ENCODE measurements at places on chromosomes 2 and 18.

- peak; percentile 91 for DNase-seq
Measured at GRCh38 chr2:219218732-219219701, at the start of gene ABCB6. ABCB6 (minus strand) TSS chr2:219218958; CDS start chr2:219218673, 285 bp downstream.

GRCh38 chr2:46964835-46965560 is 49.4 kb upstream of the MCFD2 start:
- no peak for DNase-seq

DNA sequence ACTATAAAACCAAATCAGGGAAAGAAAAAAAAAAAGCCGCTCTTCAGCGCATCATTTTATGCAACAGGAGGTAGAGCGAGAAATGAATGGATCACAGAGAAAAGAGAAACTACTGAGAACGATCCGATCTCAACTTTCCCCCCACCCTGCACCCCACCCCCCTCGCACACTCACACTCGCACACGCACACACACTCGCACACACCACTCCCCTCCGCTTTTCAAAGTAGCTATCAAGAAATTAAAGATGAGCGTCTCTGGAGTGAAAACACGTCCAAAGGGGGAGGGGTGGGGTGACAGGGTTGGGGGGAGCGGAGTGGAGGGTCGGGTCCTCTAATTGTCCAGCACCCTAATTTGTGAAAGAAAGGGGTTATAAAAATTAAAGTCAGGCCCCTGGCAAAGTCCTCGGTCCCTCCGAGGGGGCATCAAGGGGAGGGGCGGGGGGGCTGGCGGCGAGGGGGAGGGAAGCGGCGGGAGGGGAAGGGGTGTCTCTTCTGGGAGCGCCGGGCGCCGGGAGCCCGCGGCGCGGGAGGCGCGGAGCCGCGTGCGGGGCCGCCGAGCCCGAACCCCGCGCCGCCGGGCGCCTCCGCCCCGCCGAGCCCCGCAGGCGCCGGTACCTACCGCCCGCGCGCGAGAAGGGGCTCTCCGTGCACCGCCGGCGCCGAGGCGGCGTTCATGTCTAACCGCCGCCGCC is 428 bp downstream of the TCF4 start:
- DNase-seq, result peak; percentile 38

- no peak for DNase-seq
Measured at GRCh38 chr2:224429441-224429810, 27.5 kb upstream of the FAM124B start.

DNA sequence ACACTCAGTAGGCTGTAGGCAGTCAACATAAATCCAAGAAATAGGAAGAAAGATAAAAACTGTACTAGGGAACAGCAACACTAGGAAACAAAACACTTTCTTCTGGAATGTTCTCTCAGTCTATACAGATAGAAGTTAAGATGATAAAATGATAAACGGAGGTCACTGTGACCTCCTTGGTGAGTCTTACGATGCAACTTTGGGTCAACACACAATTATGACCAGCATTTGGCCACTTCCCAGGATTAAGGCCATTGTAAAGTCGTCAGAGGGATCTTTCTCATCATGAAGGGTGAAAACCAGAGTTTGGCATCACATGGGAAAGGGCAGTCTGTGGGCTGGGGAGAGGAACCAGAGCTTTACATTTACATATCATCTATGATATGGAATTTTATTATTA is 33.4 kb downstream of the LAMA3 start:
- DNase-seq, result no peak

DNA sequence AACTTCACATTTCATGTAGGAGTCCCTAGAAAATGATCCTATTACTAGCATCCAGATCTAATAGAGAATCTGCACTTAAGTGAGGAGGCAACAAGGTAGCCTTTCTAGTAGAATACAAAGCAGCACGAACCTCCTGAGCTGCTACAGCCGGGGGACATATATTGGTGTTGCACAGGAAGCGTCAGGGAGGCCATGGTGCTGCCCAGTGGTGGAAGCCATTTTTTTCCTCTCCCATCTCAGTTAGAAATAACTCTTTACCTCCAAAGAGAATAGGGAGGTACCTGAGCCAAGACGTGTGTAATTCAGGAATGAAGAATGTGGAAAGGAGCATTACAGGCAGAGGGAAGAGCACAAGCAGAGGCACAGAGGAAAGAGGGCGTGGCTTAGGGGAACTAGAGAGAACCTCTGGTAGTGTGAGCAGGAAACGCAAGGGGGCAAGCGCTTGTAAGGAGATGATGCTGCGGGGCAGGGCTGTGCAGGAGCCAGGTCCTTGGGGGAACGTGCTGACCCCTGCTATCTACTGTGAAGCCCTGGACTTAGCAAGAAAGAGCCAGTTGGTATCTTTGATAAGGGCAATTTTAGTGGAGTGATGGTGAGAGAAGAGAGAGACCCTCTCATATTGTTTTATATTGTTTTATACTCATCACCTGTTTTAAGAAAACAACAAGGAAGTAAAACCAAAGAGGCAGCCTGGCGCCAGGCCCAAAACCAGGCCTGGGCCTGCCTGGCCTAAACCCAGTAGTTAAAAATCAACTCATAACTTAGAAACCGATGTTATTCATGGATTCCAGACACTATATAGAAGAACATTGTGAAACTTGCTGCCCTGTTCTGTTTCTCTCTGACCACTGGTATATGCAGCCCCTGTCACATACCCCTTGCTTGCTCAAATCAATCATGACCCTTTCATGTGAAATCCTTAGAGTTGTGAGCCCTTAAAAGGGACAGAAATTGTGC is 50.0 kb upstream of the TTC39C start:
- no peak for DNase-seq

- peak; percentile 11 for DNase-seq
Measured at GRCh38 chr18:41395695-41396094, 559.3 kb upstream of the PIK3C3 start.

GRCh38 chr18:9362869-9363268 is 28.3 kb downstream of the TWSG1 start:
- no peak for DNase-seq

GRCh38 chr2:162710287-162710890 is 128.2 kb downstream of the KCNH7 start:
- peak; percentile 53 for DNase-seq

DNA sequence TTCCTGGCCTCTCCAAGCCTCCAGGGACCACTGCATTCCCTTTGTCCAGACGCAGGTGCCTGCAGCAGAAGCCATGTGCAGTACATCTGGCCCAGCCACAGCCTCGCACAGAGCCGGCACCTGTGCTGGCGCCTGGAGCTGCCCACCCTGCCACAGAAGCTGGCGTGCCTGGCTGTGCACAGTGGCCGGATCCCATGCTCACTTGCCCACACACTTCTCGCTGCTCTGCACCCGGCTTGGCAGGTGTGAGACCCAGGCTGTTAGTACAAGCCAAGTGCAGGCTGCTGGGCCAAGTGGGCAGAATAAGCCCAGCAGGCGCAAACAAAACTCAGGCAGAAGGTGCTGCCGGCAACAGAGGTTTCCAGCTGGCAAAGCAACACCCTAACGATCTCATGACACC is 124.5 kb upstream of the CCDC150 start:
- peak; percentile 78 for DNase-seq

GRCh38 chr18:42330296-42330695 is 375.3 kb downstream of the PIK3C3 start:
- no peak for DNase-seq

DNA sequence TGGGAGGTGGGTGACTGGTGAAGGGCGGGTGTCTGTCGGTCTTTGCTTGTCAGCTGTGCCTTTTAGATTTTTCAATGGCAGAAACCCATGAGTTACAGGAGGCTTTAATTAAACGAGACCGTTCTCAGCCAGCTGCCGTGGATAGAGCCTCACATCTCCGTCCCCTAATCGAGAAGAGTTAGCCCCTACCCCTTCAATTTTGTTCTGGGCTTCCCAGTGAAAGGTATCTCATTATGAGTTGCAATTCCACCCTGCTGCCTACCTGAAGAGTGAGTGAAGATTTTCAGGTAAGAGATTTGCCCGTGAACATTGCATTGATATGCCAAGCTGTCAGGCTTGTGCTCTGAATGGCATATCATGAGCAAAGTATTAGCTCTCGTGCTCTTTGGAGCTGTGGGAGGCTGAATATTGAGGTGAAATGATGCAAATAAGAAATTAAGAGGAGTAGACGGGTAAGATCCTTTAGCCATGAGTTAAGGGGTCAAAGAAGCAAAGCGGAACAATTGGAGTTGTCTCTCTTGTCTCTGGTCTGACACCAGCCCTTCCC is 118.7 kb upstream of the MSTN start:
- DNase-seq, result no peak

- no peak for DNase-seq
Measured at GRCh38 chr2:6554466-6554865, 311.2 kb downstream of the CMPK2 start.

DNA sequence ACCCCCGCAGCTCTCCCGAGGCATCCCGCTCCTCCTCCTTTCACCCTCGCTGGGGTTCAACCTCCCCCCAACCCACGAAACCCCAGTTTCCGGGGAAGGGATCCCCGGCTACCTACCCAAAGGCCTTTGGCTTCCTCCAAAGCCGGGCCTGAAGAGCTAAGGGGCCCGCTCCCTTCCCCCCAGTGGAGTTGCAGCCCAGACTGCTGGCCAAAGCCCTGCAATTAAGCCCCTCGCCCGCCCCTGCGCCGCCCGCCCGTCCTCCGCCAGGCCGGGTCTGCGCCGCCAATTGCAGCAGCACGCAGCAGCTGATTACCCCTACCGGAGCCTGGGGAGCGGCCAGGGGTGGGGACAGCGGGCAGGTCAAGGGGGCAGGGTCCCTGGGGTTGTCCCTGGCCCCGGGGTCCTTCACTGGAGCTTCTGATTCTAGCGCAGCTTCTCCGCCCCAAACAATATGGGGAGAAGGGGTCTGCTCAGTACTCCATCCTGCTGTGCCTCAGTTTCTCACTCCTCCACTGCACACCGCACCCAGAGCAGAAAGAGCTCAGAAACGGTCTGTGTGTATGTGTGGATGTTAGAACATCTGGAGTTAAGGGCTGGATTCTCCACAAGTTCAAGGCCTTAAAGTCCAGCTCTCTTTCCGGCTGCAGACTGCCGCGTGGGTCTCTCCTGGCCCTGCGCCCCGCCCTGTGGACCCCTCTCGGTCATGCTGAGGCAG is 16.9 kb downstream of the WNT10A start:
- DNase-seq, result no peak

DNA sequence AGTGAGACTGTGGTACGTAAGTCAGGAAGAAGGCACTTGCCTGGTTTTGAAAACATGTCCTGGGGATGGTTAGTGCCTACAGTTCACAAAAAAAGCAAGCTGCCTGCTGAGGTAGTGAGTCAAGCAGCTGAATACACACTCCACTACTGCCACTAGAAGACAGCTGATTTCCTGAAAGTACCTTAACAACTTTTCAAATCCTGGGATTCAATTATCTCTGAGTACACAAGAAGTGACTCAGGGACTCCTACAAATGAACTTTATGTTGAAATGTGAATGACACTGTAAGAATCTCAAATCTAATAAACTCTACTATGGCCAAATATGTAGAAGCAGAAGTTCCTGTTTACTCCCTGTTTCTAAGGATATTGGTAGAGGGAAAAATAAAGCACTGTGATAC is 58.0 kb upstream of the ARL5A start:
- DNase-seq, result peak; percentile 59

DNA sequence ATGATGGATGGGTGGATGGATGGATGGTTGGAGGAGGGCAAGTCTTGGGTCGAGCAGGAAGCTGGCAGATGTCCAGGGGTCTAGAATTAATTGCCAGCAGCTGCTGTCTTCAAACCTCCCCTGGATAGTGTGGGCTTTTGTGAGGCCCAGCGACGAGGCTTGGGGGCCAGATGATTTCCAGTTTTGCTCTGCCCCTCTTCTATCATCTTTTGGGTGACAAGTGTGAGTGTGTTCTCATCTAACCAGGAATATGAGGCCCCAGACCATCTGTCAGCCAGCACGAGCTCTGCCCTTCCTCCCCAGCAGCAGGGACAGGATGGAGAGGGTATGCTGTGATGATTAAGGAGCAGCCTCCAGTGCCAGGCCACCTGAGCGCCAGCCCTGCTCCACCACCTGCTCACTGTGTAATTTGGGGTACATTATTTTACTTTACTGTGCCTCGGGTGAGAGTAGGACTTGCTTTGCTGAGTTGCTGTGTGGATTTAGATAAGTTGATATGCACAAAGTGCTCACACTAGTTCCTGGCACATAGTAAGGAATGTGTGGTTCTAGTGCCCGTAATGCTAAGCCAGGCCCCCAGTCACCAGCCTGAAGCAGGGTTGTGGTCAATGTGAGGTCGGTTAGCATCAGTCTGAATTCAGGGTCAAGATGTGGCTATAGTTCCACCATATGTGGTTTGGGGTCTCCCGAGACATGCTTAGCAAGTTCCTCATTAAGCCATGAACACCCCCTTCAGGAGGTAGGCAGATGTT is 251.1 kb downstream of the CYP26B1 start:
- no peak for DNase-seq

DNA sequence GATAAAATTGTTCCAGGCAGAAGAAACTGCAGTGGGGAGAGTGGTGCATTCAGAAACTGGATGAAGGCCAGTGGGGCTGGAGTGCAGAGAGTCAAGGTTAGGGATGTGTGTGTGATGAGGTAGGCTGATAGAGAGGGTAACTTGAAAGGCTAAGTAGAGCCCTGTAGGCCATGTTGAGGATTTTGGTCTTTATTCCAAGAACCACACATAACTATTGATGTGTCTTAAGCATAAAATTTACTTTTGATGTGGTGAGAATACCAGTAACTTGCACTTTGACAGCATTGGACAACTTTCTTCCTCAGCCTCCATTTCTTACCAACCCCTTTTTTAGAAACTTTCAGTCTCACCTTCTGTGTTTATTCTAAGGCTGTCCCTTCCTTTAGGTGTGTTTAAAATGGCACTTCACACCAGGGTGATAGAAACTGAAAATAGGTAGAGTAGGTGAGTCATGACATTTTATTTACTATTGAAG is 22.6 kb downstream of the MTX2 start:
- no peak for DNase-seq

- DNase-seq, result no peak
Measured at GRCh38 chr2:53289309-53290006, 478.1 kb upstream of the CHAC2 start.

DNA sequence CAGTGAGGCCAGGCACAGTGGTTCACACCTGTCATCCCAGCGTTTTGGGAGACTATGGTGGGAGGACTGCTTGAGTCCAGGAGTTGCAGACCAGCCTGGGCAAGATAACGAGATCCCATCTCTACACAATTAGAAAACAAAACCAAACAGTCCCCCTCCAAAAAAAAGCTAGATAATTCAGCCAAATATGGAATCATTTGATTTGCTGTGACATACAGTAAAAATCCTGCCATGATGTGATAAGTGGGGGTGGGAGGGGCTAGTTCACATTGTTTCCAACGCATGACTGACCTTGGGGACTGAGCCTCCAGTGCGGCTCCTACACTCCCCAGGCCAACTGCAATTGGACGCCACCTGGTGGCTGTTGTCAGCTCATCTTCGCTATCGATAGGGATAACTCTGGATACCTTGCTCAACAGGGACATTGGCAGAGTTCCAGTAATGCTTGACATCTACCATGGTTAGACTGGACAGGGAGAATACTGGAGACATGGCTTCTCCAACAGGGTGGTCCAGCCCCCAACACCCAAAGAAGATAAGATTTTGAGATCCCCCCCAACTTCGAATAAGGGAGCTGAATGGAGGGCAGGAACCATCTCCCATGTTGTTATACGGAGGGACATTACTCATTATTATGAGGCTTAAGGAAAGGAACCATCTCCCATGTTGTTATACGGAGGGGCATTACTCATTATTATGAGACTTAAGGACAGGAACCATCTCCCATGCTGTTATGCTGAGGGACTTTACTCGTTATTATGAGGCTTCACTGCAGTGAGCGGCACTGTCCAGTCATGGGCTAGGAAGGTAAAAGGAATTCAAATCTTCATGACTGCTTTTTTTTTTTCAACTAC is 135.9 kb downstream of the TGIF1 start:
- peak; percentile 85 for DNase-seq

- no peak for DNase-seq
Measured at GRCh38 chr18:48732767-48733424, 194.1 kb downstream of the CTIF start.

- DNase-seq, result no peak
Measured at GRCh38 chr2:229660951-229661350, 53.4 kb downstream of the DNER start.
